ENCODE measurements at places on chromosomes 12 and 14. TPM values are rescaled to one million over a fixed set of nuclear protein-coding genes. Genes with fewer than 3 reads are reported as not detected.

Gene INHBC
- total RNA-seq = not detected

Gene CDC42BPB
- 98.3 TPM for total RNA-seq

Gene LUM
- total RNA-seq = 217 TPM

Gene FAM186B
- 0.51 TPM for total RNA-seq

Gene HECTD4
- 16.9 TPM for total RNA-seq

Gene APOLD1
- 1.5 TPM for total RNA-seq

Gene L3HYPDH
- total RNA-seq = 39.8 TPM

Gene NEUROD4
- total RNA-seq = not detected

Gene TBX5
- total RNA-seq = 16.8 TPM

Gene PAN2
- total RNA-seq = 18.5 TPM

Data from fibroblast of lung (primary cell).